ENCODE measurements at places on chromosomes 1 and 21. TPM values are rescaled to one million over a fixed set of nuclear protein-coding genes. Genes with fewer than 3 reads are reported as not detected.

- no peaks in the 10 kb centered on the region for H3K36me3 ChIP-seq
- H3K4me3 ChIP-seq, result no peak overlapping the region
- DNase-seq, result no peak
- peaks cover 4% of the 10 kb centered on the region for H3K4me1 ChIP-seq
- no peak overlapping the region for H3K27ac ChIP-seq
- peaks cover 2% of the 10 kb centered on the region for H3K27me3 ChIP-seq
Measured at GRCh38 chr1:119435052-119435451, 20.1 kb downstream of the HSD3B2 start.

GRCh38 chr1:110927484-110928075 lies 36.1 kb downstream of the LRIF1 start:
- no peaks in the 10 kb centered on the region for H3K36me3 ChIP-seq
- no peak overlapping the region for H3K27ac ChIP-seq
- H3K4me1 ChIP-seq, result no peaks in the 10 kb centered on the region
- H3K4me3 ChIP-seq, result no peak overlapping the region

DNA sequence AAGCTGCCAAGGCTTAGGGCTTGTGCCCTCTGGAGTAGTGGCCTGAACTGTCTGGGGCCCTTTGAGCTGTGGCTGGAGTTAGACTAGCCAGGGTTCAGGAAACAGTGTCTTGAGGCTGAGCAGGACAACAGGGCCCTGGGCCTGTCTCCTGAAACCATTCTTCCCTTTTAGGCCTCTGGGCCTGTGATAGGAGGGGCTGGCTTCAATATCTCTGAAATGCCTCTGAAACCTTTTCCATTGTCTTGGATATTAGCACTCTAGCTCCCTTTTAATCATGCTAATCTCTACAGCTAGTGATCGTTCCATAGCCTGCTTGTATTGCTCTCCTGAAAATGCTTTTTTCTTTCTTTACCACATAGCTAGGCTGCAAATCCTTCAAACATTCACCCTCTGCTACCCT lies 135.3 kb downstream of the ADGRL4 start:
- no peak overlapping the region for H3K4me3 ChIP-seq
- H3K27ac ChIP-seq, result no peak overlapping the region
- H3K27me3 ChIP-seq, result no peaks in the 10 kb centered on the region
- no peaks in the 10 kb centered on the region for H3K36me3 ChIP-seq
- H3K4me1 ChIP-seq, result no peaks in the 10 kb centered on the region

The OR2T11 gene
- not detected for total RNA-seq

DNA sequence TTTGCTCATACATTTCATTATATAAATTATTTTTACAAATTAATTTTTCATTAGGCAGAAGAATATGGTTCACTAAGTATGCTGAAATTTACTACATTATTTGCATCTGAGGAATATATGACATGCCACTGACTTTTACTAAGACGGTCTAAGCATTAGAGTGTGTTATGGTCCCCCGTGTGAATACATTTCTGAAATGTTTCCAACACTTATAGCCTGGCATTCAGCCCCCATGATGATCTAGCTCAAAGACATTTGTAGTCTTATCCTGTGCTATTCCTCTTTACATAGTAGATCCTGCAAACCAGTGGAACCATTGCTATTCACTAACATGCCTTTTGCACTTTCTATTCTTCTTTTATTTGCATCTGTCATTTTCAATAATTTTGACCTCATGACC lies 1878.0 kb downstream of the MRPL39 start:
- H3K4me1 ChIP-seq, result no peaks in the 10 kb centered on the region
- H3K36me3 ChIP-seq, result peaks cover 2% of the 10 kb centered on the region
- H3K27ac ChIP-seq, result no peak overlapping the region
- H3K4me3 ChIP-seq, result no peak overlapping the region
- H3K27me3 ChIP-seq, result no peaks in the 10 kb centered on the region

DNA sequence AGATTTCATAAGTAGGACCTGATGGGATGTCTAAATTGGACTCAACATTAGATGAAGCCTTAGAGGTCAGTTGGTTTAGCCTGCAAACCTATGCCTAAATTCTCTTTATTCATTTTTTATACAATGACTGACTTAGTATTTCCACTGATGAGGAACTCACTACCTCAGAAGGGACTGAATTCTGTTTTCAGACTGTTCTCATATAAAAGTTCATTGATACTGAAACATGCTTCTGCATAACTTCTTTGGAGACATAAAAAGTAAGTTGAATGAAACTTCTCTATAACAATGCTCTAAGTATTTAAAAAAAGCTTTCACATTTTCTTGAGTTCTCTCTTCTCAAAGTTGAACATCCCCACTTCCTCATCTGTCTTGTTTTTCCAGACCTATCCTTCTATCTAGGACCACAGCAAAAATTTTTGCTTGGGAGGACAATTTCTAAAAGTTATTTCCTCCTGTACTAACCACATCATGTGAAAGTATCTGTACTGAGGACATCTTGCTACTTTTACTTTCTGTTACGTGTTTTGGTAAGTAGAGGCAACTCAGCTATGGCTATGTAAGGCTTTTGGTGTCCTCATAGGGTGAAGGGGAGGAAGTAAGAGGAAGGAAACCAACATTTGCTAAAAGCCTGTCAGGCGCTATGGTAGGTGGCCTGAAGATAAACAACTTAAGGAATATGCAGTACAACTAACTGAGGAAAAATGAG lies 64.1 kb downstream of the USP24 start:
- no peak overlapping the region for H3K4me3 ChIP-seq
- H3K27me3 ChIP-seq, result no peaks in the 10 kb centered on the region
- H3K36me3 ChIP-seq, result peaks cover 9% of the 10 kb centered on the region
- DNase-seq, result no peak
- peaks cover 16% of the 10 kb centered on the region for H3K4me1 ChIP-seq
- H3K27ac ChIP-seq, result no peak overlapping the region

- H3K27me3 ChIP-seq, result peaks cover 13% of the 10 kb centered on the region
- H3K36me3 ChIP-seq, result no peaks in the 10 kb centered on the region
- no peak overlapping the region for H3K4me3 ChIP-seq
- no peak overlapping the region for H3K27ac ChIP-seq
Measured at GRCh38 chr1:225946803-225947202, 5.8 kb upstream of the LEFTY2 start.

The NGF gene
- total RNA-seq, result not detected

DNA sequence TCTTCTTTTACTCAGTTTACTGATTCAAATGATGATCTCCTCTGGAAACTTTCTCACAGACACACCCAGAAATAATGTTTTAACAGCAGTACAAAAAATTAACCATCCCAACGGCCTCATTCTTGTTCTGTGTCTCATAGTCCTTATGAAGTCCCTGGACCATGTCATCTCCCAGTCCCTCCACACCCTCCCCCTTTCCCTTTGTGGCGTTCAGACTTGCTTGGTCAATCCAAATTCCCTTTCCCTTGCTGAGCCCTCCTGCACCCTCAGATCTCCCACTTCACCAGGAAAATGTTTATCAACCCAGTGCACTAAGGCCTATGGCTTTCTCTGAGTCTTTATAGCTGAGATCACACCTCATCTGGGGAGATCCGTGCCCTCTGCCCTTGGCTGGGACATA lies 85.9 kb downstream of the CENPF start:
- H3K4me1 ChIP-seq, result peaks cover 9% of the 10 kb centered on the region
- H3K27ac ChIP-seq, result no peak overlapping the region
- no peak for DNase-seq
- no peaks in the 10 kb centered on the region for H3K36me3 ChIP-seq
- H3K4me3 ChIP-seq, result no peak overlapping the region
- H3K27me3 ChIP-seq, result no peaks in the 10 kb centered on the region

The SRGAP2C gene
- 45.9 TPM for total RNA-seq

GRCh38 chr1:7221826-7222694 lies 436.8 kb downstream of the CAMTA1 start:
- H3K4me1 ChIP-seq, result no peaks in the 10 kb centered on the region
- no peak overlapping the region for H3K4me3 ChIP-seq
- H3K36me3 ChIP-seq, result no peaks in the 10 kb centered on the region
- DNase-seq, result no peak
- peak overlapping the region; percentile 79 for H3K27ac ChIP-seq

The NR5A2 gene
- total RNA-seq, result not detected

DNA sequence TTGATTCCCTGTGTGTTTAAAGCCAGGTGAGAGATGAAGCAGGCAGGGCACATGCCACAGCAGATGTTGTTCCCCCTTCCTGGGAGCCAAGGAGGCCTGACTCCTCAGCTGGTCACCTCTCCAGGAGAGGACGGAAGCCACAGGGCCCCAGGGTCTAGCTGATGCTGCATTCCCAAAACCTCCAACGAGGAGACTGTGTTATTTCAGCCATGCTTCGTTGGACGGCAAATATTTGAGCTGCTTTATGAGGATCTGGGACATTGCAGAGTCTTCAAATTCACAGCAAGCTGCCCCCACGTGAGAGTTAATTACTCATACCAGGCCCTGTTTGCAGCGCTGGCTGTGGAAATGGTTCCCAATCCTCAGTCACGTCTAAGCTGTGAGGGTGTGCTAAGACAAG lies 85.3 kb downstream of the CDC7 start:
- peaks cover 23% of the 10 kb centered on the region for H3K4me1 ChIP-seq
- H3K4me3 ChIP-seq, result no peak overlapping the region
- no peaks in the 10 kb centered on the region for H3K36me3 ChIP-seq

GRCh38 chr1:88394958-88395357 lies 289.1 kb upstream of the PKN2 start:
- no peaks in the 10 kb centered on the region for H3K36me3 ChIP-seq
- no peaks in the 10 kb centered on the region for H3K27me3 ChIP-seq
- no peak for DNase-seq
- no peaks in the 10 kb centered on the region for H3K4me1 ChIP-seq

The PTCH2 gene
- total RNA-seq, result 2.0 TPM

GRCh38 chr21:33029385-33029921 lies 3.7 kb downstream of the OLIG2 start:
- no peak for DNase-seq
- no peak overlapping the region for H3K27ac ChIP-seq
- peaks cover 18% of the 10 kb centered on the region for H3K4me1 ChIP-seq
- no peaks in the 10 kb centered on the region for H3K36me3 ChIP-seq
- peaks cover 92% of the 10 kb centered on the region for H3K27me3 ChIP-seq

The BMP8B gene
- 1.4 TPM for total RNA-seq

The PTGFRN gene
- 42.5 TPM for total RNA-seq

DNA sequence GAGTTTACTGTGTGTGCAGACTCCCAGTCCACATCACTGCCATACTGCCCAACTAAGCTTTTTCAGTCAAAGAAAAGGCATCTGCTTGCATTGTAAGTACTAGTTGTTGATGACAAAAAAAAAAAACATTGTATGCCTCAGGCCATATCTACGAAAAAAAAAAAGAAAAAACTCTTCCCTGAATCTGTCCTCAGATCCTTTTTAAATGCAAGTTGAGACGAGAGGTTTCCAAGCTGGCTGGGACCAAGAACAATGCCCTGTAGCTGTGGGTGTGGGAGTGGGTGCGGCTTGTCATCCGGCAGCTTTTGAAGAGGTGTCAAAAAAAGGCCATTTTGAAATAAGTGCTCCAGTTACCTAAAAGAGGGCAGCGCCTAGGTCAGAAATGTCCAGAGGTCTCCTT lies 29.2 kb upstream of the HHAT start:
- no peaks in the 10 kb centered on the region for H3K36me3 ChIP-seq
- DNase-seq, result no peak
- H3K27ac ChIP-seq, result peak overlapping the region; percentile 7
- H3K4me1 ChIP-seq, result peaks cover 37% of the 10 kb centered on the region
- peak overlapping the region; percentile 32 for H3K4me3 ChIP-seq

The ARHGAP29 gene
- 1.5 TPM for total RNA-seq

- H3K27ac ChIP-seq, result no peak overlapping the region
- H3K27me3 ChIP-seq, result no peaks in the 10 kb centered on the region
- peak overlapping the region; percentile 63 for H3K4me3 ChIP-seq
- H3K36me3 ChIP-seq, result no peaks in the 10 kb centered on the region
Measured at GRCh38 chr1:235500971-235501540, 3.2 kb downstream of the B3GALNT2 start.

- no peak overlapping the region for H3K4me3 ChIP-seq
- H3K27me3 ChIP-seq, result no peaks in the 10 kb centered on the region
- DNase-seq, result no peak
- peaks cover 30% of the 10 kb centered on the region for H3K4me1 ChIP-seq
Measured at GRCh38 chr21:45846373-45847160, 135.0 kb upstream of the COL6A1 start.

DNA sequence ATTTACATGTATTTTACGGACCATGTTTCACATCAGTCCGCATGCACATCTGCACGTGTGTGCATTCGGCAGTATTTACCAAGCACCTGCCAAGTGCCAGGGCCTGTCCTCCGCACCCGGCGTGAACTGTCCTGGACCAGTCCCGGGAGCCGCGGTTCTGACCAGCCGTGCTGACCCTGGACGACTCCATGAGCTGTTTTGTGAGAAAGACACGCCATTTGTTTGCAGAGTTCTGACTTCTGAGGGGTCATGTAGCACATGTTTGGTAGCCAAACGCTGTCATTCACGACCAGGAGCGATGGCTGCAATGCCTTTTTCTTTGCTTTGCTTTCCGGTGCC lies 3.3 kb upstream of the OLIG2 start:
- peaks cover 94% of the 10 kb centered on the region for H3K27me3 ChIP-seq
- H3K4me3 ChIP-seq, result peak overlapping the region; percentile 76
- DNase-seq, result no peak
- H3K27ac ChIP-seq, result no peak overlapping the region

DNA sequence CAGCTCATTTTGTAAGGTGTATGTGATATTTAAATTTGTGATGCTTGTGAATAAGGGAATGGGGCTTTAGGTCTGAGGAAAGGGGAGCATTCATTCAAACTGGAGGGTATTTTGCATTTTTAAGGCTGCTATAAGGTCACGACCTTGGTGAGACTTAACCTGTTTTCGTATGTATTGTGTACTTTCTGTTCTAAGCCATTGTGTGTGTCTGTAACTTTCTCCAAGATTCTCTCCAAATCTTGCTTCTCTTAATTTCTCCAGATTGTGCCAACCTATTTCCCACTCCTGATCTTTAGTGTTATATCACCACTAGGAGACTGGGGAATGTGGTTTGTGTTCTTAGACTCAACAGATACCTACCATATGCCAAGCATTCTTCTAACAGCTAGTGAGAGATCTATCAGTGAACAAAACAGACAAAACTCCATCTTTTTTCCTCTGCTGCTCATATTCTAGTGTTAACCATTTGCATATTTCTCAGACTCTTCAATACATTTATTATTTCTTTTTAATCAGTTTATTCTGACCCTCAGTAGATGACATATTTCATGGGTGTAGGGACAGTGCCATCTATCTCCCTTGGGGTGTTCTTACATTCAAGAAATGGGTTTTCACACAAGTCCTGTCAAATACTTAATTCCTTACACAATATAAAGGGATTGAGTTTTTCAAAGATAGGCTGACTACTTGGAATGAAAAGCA lies 27.5 kb downstream of the ATP1B1 start:
- peaks cover 13% of the 10 kb centered on the region for H3K36me3 ChIP-seq
- no peaks in the 10 kb centered on the region for H3K4me1 ChIP-seq
- H3K27ac ChIP-seq, result no peak overlapping the region
- no peaks in the 10 kb centered on the region for H3K27me3 ChIP-seq
